ENCODE measurements at places on chromosomes 4 and X.

- no peak for DNase-seq
These were observed 292.2 kb downstream of the FBXO8 start for GRCh38 chr4:173991316-173991715.

DNA sequence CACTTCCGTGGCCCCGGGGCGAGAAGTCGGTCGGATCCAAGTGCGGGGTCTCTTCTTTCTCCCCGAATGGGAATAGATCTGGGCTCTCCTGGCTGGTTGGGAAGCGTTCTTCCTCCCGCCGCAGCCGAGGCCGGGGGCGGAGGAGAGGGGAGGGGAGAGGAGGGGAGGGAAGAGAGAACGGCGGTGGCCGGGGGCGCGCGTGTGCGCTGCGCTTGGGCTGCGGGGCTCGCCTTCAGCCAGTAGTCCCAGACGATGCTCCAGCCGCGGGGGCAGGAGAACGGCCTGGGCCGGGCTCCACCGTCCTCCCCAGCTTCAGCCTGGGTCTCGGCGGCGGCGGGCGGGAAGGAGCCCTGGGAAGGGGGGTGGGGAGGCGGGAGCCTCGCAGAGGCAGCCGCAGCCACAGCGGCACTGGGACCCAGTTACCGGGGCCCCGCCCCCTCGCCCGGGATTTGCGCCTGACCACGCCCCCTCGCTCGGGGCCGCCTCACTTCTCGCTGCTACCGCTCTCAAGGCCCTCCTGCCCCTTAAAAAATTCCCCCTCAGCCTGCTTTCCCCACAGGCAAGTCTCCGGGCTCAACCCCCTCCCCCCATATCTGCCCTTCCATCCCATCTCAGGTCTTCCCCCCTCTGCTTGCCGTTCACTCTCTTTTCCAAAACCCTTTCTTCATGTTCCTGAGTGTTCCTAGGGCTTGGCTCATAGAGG, at the start of gene FGD1:
FGD1 (minus strand) TSS at position 421 of the 703 bp plus-strand sequence. CDS start 802 bp downstream, outside the sequence.
- DNase-seq = peak; percentile 37

DNA sequence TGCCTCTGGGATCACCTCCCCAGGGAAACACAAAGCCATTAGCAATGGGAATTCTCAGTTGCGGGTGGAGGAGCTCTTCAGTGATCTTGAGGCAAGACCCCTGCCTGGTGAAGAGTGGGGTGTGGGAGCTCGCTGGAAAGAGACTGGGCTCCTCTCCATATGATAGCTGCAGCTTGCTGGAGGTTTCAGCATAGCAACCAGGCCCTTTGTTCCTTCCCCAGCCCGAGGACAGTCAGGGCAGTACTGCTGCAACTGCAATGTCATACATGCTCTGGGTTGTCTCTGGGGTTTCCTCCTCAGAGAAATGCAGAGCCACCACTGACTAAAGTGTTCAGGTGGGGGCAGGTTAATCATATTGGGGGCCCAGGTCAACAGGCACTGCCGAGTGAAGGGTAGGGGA, 81.3 kb downstream of the ARHGAP24 start:
- no peak for DNase-seq

DNA sequence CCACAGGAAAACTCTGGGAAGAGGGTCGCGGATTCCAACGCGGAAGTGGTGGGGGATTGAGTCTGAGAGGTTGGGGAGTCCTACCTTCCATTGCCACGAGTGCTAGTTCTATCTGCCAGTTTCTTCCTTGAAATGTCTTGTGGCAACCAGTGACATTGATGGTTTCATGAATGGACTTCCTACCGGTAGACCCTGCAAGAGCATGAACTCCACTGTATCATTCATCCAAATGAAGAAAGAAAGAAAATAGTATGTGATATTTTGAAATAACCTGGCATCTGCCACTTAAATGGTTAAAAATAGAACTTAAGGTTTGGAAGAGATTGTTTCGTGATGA, 1.1 kb upstream of the SLC10A7 start:
- peak; percentile 12 for DNase-seq

- DNase-seq = no peak
These were observed 20.2 kb upstream of the RBPJ start for GRCh38 chr4:26300314-26301307.

GRCh38 chr4:82994834-82995233, 15.8 kb downstream of the LIN54 start:
- DNase-seq = no peak

DNA sequence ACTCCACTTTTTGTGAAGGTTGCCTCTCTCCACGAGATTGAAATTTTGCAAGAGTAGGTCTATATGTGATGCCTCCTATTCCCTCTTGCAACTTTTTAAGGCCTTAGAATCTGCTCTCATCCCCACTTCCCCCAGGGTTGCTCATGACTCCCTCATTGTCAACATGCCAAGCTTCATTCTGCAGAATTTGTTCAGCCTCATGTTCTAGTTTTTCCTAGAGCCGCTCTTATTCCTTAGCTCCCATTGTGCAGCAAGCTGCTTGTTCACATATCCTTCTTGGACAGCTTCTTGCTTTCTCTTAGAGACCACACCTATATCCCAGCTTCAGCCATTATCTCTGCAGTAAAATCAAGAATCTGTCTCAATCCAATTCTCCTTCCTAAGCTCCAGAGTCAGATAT, 82.4 kb downstream of the CNGA2 start:
- no peak for DNase-seq

GRCh38 chrX:39144323-39144722, 343.1 kb downstream of the MID1IP1 start:
- DNase-seq = no peak

GRCh38 chr4:150082241-150082640, 4.0 kb downstream of the DCLK2 start:
- DNase-seq = no peak

GRCh38 chrX:55648434-55648833, 25.2 kb downstream of the FOXR2 start:
- DNase-seq = no peak

- DNase-seq = peak; percentile 17
These were observed 39.1 kb downstream of the HAND2 start for GRCh38 chr4:173490817-173491528.

DNA sequence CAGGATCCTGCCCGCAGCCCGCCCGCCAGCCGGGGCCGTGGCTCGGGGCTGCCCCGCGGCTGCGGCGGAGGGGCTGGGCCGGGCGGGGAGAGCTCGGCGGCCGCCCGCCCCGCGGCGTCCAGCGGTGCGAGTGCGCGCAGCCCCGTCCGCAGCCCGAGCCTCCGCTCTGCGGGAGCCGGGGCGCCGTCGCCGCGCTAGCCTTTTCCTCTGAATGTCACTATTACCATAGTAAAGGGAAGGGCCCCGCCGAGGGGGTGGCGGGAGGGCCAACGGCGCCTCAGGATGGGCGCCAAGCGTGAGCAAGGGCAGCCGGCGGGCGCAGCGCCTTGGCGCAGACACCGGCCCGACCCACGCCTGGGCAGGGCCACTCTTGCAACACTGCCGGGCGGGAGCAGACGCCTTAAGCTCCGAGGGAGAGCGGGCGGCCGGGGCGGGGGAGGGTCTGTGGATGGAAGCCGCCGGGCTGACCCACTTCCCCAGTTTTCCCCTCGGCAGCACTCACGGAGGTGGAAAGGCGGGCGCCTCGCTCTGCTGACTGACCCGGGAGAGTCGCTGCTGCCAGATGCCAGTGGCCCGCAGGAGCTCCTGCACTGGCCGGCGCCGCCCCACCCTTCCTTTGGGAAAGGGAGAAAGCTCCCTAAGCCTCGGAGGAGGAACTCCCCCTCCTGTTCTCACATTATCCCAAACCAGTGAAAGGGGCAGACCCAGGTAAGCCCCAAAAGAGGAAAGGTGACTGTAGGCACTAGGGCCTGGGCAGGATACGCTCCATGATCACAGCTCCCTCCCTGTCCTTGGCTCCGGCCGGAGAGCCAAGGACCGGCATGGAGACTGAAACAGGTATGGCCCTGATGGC, 329.4 kb downstream of the HNRNPD start:
- peak; percentile 77 for DNase-seq

DNA sequence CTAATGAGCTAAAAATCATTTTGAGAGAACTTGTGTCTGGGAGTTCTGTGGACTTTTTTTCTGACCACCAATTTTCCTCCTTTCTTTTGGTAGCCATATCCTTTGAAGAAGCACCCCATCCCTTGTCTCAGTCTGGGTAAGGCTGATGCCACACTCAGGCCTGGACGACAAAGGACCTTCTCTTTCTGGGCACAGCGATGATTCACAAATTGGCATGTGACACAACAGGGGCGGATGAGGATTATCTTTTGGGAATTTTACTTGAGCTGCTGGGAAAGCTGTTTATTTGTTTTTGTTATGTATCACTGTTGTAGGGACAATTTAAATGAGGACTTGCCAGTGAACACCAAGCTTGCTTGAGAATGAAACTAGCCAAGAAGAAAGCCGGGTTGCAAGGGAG, 233.4 kb upstream of the HAND2 start:
- DNase-seq = no peak

DNA sequence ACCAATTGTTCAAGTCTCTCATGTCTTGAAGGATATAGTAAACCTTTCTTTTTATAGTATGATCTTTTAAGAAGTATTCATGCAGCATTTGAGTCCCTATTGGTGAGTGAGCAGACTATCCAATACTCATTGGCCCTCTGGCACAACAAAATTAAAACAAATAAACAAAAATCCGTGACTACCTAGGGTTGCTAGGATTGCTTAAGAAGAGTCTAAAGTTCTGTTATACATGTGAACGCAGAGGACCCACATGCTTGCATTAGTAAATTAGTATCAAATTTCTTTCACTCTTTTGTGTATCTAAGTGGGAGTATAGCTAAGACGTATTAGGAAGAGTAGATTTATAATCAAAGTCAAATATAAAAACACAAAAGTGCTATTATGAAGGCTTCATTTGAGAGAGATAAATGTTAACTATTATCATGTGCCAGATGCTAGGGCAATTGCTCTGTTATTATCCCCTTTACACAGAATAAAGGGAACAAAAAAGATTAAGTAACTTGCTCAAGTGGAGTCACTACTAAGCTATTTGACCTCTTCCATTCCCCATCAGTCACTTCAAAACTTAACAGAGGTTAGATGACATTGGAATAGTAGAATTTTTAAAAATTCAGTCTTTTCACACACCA, 29.2 kb upstream of the LARP1B start:
- DNase-seq = no peak

DNA sequence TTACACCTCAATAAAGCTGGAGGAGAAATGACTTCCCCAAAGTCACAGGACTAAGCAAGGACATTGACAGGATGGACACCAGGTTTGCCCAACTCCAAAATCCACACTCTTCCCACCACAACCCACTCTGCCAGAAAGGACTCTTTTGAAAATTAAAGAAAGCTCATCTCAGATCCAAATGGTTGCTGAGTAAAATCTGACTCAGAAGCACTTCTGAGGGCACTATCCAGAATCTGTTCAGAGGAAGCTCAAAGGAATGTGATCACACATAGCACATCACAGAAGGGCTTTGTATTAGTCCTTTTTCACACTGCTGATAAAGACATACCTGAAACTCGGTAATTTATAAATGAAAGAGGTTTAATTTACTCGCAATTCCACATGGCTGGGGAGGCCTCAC, 155.5 kb downstream of the RAB28 start:
- peak; percentile 70 for DNase-seq

- DNase-seq = no peak
These were observed 229.1 kb upstream of the FSTL5 start for GRCh38 chr4:162392946-162393345.

DNA sequence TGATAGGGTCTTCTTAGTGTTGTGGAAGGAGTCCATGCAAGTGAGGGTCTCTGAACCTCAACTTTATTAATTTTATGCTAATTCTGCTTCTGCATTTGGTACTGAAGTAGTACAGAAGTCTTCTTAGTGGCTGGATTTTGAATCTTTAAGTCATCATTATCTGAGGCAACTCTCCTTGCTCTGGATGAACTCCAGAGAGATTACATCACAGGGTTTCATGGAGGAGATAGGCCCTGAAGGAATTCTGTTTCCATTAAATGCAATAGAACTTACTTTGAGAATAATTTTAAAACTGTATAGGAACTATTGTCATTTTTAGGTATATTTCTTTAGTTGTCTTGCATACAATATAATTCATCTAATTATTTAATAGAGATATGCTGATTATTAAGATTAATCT, 451.2 kb downstream of the FAT4 start:
- DNase-seq = no peak

DNA sequence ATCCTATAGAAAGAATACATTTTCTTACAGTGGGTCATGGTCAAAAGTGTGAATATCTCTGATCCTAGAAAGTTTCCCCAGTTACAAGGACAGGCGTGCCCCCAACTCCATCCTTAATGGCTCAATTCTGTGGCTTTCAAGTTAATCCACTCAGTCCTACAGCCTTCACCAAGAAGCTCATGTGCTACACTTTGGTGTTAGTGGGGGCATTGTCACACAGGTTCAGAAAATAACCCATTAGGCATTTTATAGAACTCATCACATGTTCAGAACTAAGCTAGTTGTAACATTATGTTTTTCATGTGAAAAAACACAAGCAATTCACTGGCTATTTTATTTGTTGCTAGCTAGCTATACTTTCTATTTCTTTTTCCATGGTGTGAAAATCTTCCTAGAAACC, 20.4 kb downstream of the NFKB1 start:
- DNase-seq = no peak

DNA sequence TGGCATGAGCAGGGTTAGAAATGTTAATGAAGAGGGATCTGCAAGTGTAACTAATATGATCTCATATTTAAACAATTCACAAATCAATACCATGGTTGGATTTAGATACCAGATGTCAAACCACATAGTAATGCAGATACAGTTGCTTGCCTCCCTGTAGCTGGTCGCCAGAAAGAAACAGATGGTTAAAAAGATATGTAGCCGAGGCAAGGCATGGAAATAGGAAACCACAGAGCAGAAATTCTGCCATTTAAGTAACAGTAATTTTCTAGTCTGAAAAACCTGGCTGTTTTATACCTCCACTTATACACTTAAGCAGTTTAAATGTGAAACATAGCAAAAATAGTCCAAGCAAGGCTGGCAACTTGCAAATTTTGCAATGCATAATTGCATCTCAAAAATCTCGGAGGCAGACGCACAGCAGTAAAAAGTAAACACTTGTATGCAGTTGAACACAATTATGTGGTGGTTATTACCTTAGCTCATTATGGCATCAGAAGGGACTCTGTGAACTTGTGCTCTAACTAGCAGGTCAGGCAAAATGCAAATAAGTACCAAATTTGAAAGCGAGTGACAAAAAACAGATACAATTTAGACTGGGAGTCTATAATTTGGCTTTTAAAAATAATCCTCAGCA, 126.8 kb downstream of the NAA11 start:
- no peak for DNase-seq

Data from mammary epithelial cell (primary cell).